ENCODE measurements at places on chromosomes 6 and 20.

DNA sequence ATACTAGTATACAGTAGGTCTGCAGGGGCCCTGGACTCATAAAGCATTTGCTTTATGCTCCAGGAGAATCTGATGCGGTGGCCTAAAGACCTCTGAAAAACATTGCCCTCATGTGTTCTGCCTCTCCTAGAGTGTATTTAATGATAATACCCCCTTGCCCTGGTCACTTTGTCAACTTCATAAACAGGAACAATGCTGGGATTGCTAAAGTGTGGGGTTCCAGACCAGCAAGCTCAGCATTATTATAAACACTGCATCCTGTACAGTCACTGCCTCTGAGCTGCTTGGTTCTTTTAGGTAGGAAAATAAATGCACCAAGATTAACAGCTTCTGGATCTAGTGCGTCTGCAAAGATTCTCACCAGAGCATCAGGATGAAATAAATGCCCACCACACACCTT is 12.2 kb downstream of the TREM1 start:
- DNase-seq: no peak

- no peak for DNase-seq
Measured at GRCh38 chr6:3747100-3747737, 4.3 kb downstream of the PXDC1 start.

DNA sequence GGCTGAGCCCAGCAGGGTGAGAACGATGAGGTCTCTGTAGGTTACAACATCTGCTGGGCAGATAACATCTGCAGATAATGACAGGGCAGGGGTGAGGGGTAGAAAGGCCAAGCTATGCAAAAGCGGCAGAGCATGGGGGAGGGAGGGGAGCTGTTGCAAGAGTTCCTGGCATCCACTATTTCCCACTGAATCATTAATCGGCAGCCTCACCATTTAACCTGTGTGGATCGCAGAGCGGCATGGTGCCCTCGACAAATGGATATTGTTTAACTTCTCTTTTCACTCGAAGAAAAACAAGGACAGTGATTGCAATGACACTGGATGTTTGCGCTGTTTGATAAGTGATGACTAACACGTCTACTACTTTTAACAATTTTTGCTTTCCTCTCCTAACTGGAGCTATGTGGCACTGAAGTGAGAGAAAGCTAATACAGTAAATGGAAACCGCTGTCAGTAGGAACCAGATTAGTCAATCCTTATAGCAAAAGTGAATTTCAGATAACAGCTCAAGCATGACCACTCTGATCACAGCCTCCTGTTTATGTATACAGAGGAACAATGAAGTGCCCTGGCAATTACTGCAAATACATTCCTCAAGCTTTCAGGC is 381.5 kb downstream of the TFAP2A start:
- no peak for DNase-seq

- no peak for DNase-seq
Measured at GRCh38 chr20:21534453-21534852, 20.6 kb upstream of the NKX2-2 start.

DNA sequence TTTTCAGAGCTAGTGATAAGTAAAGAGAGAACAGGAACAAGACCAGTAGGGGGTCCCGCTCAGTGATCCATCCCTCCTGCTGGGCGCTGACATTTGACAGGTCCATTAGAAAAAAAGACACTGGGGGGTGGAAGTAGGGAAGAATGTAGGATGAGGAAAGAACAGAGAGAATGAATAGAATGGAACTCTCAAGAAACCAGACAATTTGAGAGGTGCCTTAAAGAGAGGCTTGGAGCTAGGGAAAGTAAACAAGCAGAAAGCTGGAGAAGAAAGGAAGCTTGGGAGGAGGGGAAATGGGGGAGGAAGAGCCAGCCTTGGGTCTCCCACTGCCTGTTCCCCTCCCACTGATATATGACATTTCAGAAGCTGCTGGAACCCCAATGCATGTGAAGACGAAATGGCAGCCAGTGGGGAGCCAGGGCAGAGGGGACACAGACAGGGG is 8.4 kb downstream of the GABBR1 start:
- DNase-seq: no peak

- peak; percentile 7 for DNase-seq
Measured at GRCh38 chr6:130575971-130576370, 210.2 kb downstream of the TMEM200A start.

GRCh38 chr6:39801456-39802251 is 9.5 kb downstream of the DAAM2 start:
- no peak for DNase-seq

- DNase-seq: no peak
Measured at GRCh38 chr6:56242346-56242745, 5.0 kb downstream of the COL21A1 start.

DNA sequence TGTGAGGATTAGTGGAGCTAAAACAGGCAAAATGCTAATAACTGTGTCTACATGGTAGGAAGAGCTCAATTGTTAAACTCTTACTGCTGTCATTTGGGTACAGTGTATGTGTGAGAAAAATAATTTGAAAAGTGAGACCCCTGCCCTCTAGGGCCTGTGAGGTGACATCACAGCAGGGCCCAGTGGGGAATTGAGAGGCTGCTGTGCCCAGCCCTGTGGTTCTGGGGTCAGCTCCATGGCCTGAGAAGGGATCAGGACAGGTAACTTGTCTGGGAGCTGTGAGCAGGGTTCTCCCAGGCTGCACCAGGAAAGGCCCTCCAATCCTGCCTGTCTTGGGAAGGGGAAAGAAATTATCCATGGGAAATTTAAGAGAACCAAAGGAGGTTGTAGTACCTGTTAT is 1.3 kb downstream of the SIRPB1 start:
- DNase-seq: no peak

DNA sequence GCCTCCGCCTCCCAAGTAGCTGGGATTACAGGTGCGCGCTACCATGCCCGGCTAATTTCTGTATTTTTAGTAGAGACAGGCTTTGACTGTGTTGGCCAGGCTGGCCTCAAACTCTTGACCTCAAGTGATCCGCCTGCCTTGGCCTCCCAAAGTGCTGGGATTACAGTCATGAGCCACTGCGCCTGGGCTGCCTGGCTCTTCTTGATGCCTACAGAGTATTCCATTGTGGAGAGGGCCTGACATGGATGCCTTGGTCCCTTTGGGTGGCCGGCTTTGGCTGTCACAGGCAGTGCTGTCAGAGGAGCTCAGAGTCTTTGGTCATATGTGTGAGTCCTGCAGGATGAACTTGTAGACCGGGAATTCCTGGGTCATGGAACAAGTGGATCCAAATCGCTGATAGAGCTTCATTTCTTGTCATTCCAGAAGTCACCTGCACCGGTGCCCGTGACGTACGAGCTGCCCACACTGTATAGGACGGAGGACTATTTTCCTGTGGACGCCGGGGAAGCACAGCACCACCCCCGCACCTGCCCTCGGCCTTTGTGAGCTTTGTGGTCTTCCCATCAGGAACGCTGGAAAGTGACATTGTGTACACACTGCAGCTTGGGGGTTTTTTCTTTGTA is 55.1 kb downstream of the ADNP start:
- no peak for DNase-seq

DNA sequence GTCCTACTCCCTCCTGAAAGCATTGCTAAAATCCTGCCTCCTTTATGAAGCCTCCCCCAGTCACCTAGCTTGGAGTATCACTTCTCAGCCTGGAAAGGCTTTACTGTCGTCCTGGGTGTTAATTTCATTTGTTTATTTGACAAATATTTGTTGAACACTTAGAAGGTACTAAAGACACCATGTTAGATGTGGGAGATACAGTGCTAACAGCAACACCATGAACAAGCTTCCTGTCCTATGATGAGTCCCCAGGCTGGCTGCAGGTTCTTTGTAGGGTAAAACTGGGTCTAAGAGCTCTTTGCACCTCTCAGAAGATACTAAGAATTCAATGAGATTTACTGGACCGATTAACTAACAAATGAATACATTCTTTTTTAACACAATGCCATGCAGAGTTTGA is 109.2 kb upstream of the TMEM170B start:
- DNase-seq: no peak

GRCh38 chr6:158175111-158175510 is 7.0 kb downstream of the GTF2H5 start:
- DNase-seq: no peak

DNA sequence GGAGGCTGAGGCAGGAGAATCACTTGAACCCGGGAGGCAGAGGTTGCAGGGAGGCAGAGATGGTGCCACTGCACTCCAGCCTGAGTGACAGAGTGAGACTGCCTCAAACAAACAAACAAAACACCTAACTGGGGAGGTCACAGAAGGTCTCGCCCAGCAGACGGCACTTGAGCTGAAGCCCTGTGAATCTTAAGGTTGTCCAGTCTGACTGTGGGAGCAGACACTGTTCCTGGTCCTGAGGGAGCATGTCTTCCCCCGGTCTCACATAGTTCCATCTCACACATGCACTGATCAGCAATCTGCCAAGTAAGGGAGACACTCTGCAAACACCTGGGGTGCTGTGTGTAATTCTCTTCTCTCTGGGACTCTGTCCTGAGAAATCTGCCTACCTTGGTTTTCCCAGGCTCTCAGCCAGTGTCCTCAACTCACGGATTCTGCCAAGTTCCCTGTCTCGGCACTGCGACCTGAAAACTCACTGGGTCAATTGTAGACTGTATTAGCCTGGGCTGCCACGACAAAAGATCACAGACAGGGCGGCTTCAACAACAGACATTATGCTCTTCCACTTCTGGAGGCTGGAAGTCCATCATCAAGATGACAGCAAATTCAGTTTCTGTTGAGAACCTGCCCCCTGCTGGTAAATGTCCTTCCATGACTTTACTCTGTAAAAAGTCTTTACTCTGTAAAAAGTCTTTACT is 94.3 kb downstream of the JPH2 start:
- no peak for DNase-seq

GRCh38 chr6:112331306-112331705 is 15.8 kb upstream of the RFPL4B start:
- no peak for DNase-seq

DNA sequence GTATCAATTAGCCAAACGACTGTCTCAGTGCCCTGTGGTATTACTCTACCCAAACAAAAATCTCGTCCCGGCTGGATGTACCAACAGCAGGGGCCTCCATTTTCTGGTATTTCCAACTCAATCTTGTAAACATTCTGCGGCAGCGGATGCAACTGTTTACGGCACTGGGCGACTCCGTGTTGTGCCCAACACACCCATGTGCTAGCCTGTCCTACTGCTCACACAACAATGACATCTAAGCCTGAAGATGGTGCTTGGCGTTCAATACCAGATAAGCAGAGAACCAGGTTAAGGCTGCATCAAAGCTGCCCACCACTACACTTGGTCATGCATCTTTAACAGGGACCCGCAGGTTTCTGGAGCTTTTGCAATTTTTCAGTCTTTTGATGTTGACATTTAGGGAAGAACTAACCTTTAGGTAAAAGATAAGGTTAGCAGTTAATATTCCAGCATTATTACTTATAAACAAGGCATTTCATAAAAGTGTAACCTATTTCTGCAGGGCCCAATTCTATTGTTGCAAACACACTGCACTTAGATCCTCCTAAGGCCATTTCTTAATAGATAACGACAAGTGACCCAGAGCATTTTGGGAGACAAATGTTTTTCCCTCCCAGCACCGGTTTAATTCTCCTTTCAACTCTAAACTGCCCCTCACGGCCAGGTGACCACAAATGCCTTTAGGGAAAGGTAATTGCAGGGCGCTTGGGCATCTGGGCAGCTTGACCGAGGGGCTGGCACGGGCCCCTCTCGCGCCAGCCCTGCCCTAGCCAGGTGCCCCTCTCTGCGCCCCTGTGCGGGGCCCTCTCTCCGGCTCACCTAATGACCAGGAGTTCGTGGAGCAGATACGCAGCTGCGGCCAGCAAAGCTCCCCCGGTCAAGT is 945 bp downstream of the FAXC start:
- DNase-seq: no peak

- no peak for DNase-seq
Measured at GRCh38 chr20:15919118-15919517, 654.1 kb downstream of the KIF16B start.

DNA sequence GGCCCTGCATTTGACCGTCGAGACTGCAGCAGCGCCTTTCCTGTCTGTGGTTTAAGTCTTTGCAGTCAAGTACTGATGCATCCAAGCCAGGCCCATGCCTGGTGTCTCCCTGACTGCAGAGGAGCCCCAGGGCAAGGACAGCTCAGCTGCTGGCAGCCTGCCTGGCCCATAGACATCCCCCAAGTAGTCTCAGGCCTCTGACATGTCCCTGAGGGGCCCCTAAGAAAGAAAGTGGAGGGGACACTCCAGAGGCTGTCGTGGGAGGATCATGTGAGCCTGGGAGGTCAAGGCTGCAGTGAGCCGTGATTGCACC is 18.0 kb downstream of the HRH3 start:
- no peak for DNase-seq

DNA sequence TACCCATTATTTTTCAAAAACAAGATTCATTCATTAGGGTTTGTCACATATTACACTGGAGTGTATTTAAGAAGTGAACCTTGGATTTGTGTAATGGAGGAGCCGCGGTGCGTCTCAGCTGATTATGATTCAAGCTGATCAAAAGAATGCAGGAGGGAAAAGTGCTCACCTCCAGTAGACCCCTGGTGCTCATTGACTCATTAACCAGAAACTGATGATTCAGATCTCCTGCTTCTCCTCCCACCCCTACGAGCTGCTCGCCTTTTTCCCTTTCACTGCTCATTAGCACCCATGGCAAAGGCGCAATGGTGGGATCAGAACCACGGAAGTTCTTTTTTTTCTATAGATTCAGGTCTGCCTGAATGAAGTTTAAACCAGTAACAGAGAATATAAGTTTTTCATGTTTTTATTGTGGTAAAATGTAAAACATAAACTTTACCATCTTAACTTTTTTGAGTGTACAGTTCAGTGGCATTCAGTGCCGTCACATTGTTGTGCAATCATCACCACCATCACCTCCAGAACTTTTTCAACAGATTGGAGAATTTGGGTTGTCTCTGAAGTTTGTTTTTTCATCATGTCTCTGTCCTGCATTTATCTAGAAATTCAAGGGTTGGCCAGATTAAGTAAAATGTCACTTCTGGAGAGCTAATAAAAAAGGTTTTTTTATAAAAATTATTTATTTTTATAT is 101.6 kb downstream of the LINC00237 start:
- no peak for DNase-seq

DNA sequence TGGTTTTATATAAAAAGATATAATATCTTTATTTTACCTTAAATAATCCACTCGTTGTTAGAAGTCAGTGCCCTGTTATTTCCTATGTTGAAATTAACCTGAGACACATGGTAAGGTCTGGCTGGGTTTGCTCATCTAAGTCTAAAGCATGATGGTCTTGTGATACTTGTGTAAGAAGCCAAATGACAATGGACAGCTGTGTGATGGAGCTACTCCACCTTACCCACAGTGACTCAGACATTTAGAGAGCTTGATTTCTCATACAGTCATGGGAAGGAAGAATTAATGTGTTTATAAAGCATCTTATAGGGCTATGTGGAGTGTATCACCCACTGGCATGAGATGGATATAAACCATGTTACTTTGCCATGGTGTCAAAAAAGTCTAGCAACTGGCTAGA is 11.7 kb downstream of the CTCFL start:
- DNase-seq: no peak

- no peak for DNase-seq
Measured at GRCh38 chr20:845941-846893, 12.7 kb downstream of the FAM110A start.

All from activated naive CD4-positive, alpha-beta T cell (primary cell).